AG09319 (cell line): ENCODE measurements at places on chromosomes 11 and 22.

GRCh38 chr11:58927393-58928106 is 11.7 kb upstream of the GLYATL1 start:
- DNase-seq: no peak

DNA sequence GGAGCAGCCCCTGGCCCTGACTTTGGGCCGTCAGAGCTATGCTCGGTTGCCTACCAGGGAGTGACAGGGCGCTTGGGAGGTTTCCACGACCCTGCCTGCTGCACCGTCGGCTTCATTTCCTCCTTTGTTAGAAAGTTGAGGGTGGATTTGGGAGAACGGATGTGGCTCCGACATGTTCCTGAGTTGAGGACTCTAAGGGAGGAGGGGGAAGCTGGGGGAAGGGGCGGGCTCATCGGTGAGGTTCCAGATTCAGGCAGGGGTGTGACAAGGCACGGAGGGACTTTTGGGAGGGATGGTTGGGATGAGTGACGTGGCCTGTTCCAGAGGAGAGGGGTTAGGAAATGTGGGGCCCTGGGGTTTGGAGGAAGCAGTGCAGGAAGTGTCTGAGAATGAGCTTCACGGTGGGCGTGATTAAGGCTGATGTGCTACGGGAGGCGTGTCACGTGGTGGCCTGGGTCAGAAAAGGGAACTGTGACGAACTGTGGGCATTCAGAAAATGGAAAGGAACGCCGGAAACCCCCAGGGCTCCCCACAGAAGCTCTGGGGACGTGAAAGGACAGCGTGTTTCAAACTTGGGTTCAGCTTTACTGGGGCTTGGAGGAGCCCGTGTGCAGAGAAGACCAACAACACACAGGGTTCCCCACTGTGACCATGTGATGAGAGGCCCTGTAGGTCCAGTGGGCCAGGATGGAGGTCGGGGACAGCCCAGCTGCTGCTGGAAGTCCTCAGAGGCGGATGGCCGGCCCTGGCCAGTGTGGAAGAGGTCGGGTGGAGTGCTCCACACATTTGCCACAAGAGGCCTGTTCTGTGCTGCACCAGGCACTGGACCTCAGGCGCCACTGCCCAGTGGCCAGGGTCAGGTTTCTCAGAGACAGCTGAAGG is 2.8 kb downstream of the PARVB start:
- DNase-seq: no peak

DNA sequence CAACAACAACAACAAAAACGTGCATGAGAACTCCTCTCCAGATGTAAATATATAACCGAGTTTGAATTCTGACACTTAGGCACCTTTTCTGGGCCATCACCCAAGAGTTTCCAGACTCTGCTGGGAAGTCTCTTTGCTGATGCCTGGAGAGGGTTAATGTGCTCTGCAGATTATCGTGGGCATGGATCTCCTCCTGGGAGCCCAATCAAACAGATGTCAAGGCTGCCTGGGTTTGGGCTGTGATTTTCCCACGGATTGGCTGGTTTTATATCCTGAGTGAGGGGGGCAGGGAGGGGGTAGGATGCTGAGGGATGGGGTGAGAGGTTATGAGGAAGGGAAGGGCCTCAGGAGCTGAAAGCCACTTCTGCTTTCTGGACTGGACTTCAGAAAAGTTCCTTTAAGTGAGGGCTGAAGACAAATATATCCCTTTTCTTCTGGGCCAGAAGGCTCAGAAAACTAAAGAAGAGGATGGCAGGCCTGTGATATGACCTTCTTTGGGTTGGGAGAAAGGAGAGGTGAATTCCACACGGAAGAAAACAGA is 4.2 kb downstream of the ELF5 start:
- no peak for DNase-seq

GRCh38 chr11:57134284-57134683 is 47.5 kb upstream of the LRRC55 start:
- DNase-seq: no peak
